DMS 273 treated with DMSO at 0.1 percent for 48 hours (cell line): ENCODE measurements at places on chromosomes 13 and 19.

- no peak for DNase-seq
These were observed 12.8 kb upstream of the C19orf12 start for GRCh38 chr19:29727906-29728305.

- DNase-seq: no peak
These were observed 5.6 kb upstream of the FOSB start for GRCh38 chr19:45462174-45462573.

DNA sequence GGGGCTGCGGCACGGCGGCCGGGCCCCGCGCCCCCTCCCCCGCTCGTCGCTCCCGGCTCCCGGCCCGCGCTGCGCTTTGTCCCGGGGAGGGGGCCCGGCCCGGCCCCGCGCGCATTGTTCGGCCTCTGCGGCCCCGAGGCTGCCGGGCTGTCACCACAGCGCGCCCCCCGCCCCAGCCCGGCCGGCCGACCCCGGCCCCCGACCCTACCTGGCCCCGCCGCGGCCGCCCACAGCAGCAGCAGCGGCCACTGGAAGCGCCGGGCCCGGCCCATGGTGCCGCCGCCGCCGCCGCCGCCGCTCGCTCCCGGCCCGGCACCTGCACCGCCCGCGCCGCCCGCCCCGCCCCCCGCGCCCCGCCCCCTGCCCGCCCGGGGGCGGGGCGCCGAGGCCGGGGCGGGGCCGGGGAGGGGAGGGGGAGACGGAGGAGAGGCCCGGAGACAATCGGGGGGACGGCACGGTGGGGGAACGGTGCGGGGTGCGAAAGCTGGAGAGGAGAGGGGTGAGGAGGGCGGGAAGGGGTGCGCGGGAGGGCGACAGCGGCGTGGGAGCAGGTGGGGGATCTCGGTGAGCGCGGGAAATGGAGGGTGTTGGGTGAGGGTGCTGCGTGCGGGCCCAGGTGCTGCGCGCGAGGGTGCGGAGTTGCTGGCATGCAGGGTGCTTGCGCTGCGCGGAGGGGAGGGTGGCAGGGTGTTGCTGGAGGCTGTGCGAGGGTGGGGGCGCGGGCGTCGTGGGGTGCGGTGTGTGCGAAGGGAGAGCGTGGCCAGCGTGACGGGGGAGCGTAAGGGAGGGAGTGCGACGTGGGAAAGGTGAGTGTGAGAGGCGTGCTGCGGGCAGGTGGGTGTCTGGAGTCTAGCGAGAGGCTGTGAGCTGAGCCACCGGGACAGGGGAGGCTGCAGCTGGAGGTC, at the start of gene CADM4:
TSS of gene CADM4 (minus strand) at position 332 of the 905 bp plus-strand sequence. CDS start at position 272, 60 bp downstream.
- DNase-seq: no peak

GRCh38 chr19:38034492-38034860, 127.5 kb downstream of the SIPA1L3 start:
- peak; percentile 38 for DNase-seq

DNA sequence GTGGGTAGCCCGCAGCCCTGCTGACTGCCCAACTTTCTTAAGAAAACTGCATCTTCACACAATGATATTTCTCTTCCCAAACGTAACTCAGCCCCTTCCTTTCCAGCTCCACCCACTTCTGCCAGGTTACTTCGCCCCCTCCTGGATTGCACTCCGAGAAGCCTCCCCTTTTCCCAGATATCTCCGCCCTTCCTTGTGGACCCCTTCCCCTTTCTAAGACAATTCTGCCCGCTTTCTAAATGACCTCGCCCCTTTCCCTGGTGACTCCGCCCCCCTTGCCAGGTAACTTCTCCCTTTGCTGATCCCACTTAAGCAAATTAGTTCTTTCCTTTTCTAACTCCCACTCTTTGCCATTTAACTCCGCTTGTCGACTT, 2.6 kb downstream of the VSIG10L start:
- peak; percentile 61 for DNase-seq

- no peak for DNase-seq
These were observed 100.2 kb upstream of the SIAH3 start for GRCh38 chr13:45951724-45952123.

DNA sequence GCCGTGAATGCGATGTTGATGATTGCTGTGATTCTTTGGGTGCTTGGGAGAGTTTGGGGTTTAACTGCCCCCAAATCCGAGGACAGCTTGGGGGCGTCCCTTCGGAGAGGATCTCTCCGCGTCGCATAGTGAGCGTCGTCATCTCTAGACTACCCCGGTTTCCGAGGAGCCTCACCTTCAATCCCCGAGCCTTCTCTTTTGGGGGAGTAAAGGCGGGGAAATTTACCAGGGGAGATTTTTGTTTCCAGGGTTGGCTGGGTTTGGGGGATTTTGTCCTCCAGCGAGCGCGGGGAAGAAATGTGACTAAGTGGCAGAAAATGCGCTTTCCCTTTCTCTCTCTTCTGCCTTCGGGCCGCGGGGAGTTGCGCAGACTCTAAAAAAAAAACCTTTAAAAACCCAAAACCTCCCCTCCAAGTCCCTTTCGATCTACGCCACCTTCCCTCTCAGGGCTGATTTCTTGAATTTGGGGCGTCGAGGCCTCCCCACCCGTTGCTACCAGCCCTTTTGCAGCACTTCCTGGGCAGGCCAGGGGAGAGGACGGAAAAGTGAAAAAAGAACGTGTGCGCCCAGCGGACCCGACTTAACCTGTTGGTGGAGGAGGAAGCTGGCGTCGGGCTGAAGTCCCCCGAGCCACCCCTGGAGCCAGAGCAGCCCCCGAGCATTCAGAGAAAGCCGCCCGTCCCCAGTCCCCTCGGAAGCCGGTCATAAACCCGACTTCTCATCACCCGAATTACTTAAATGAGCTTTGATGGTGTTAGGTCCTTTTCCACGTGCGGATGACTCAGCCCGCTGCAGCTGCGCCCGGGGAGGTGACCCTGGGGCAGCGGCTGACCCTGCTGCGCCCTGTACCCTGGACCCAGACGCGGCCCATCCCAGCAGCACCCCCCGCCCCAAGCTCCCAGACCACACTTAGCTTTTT, 17.7 kb downstream of the NFIX start:
- DNase-seq: no peak

DNA sequence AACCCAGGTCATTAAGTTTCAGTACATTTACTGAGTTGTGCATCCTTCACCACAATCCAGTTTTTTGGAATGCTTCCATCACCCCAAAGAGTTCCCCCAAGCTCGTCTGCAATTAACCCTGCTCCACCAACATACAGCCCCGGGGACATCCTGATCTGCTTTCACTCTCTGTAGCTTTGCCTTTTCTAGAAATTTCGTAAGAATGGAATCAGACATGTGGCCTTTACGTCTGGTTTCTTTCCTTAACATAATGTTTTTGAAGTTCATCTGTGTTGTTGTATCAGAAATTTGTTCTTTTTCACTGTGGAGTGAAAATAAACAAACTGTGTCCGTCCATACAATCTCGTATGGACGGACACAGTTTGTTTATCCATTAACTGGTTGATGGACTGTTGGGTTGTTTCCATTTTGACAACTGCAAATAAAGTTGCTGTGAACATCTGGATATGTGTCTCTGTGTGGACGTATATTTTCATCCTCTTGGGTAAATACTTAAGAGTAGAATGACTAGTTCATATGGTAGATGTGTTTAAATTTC, 2.9 kb downstream of the KLHL26 start:
- no peak for DNase-seq

DNA sequence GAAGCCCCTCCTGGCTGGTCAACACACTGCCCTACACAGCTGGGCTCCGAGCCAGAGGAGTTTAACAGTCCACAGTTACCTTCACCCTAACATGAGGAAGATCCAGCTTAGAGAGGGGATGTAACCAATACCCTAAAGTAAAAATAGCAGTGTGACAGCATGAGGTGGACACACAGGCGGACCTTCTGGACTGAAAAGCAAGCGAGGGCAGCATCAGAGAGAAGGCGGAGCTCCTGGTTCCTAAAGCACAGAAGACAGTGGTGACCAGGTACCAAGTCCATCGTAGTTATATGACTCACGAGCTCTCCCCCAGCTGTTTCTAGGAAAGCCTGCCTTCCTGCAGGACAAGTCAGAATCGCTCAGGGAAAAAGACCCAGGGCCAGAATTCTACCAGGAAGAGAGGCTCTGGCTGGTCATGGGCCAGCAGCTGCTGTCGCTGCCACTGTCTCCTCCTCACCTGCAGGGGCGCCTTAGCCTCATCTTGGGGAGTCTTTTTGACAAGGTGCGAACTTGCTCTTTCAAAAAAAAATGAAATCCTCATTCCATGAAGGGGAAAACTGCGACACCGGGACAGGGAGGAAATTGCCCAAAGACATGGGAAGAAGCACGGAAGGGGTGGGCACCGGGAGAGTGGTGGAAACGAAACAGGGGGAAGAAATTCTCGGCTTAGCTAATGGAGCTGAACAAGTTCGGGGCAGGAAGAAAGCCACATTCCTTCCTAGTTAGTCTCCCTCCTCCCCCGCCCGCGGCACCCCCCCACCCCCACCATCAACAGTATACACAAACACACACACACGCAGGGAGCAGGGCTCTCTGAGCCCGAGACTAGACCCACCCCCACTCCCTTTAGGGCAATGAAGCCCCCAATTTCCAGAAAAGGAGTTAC, 1.7 kb downstream of the ELL start:
- no peak for DNase-seq

DNA sequence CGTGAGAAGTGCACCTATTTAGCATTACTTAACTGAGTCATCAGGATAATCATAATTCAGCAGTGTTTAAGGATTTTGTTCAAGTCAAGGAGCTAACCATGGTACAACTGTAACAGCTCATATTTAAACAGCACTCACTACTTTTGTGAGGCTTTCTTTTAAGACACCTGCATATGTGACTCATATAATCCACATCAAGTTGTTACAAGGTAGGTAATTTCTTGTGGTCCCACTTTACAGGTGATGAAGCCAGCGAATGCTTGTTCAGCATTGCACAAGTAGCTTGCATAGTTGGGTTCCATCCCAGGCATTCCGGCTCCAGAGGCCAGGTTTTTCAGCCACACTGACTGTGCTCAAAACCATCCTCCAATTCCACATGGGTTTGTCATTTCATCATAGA, 569.2 kb downstream of the MYO16 start:
- DNase-seq: no peak

- DNase-seq: no peak
These were observed 15.7 kb upstream of the TEX29 start for GRCh38 chr13:111304603-111305289.

- DNase-seq: no peak
These were observed 243.4 kb downstream of the ENOX1 start for GRCh38 chr13:43543331-43543730.

DNA sequence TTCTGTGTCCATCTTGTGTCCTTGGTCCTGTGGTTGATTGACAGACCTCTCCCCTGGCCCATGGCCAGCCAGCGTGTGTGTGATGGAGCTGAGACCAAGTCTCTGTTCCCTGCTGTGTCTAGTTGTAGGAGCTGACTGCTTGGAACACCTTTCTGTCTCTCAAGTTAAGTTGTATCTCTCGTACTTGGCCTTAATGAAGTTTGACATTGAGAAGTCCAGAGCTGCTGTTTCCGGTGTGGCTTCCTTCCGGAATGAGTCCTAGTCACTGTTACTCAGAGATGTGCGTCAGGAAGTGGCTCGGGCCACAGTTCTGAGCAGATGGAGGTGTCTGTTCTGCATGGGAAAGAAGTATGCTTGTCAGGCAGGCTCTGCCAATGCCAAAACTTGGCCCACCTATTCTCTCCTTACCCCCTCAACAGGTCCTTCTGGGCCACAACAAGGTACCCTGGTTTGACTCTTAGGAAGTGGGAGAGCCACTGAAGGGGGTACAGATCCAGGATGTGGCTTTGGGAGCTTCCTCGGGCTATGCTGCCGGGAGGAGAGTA, 54.3 kb downstream of the GATAD2A start:
- no peak for DNase-seq

- no peak for DNase-seq
These were observed 11.0 kb downstream of the CTU1 start for GRCh38 chr19:51097166-51097738.
